Natural killer cell treated with Interleukin-12 subunit alpha and Interleukin-12 subunit beta and Interleukin-15 and Interleukin-18, amount 100 ng/mL, for 72 hours (primary cell): ENCODE measurements at places on chromosomes 6 and 20. TPM values are rescaled to one million over a fixed set of nuclear protein-coding genes. Genes with fewer than 3 reads are reported as not detected.

GRCh38 chr6:36245572-36246061, 24.2 kb upstream of the PNPLA1 start:
- peaks cover 5% of the 10 kb centered on the region for H3K27me3 ChIP-seq
- H3K36me3 ChIP-seq = no peaks in the 10 kb centered on the region
- DNase-seq = no peak
- peaks cover 4% of the 10 kb centered on the region for H3K4me1 ChIP-seq
- no peak overlapping the region for H3K4me3 ChIP-seq

DNA sequence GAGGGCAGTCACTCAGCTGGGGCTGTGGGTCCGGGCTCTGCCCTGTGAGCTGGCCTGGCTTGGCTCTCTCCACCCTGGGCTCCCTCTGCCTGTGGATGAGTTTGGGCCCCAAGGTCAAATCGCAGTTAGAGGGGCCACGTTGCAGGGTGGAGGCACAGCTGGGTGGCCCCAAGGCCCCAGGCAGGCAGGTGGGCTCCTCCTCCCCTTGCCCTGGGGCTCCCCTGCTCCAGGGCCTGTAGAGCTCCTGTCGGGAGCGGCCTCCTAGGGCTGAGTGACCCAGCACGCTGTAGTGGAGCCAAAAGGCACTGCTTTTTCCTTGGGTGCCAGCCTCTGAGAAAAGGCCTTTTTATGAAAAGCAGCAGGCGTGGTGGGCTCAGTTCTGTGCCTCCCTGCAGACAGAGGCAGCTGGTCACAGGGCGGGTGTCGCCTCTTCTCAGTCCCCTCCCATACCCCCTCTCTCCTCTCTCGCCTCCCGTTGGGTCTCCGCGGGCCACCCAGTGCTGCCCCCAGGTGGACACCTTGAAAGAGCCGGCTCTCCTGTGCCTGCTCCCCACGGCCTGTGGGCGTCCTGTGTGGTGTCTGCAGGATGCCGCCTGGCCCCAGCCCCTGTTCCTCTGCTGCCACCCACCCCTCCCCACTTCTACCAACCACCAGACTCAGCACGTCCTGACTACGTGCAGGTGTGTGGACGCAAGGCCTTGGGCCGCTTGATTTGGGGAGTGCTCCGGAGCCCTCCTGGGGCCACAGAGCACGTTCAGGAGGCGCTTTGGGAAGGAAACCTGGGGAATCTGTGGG, 13.2 kb downstream of the SS18L1 start:
- H3K27me3 ChIP-seq = no peaks in the 10 kb centered on the region
- H3K27ac ChIP-seq = no peak overlapping the region
- no peak overlapping the region for H3K4me3 ChIP-seq
- H3K36me3 ChIP-seq = peaks cover 22% of the 10 kb centered on the region
- peak; percentile 74 for DNase-seq

The RCAN2 gene
- 0.55 TPM for total RNA-seq

The PPP1R16B gene
- total RNA-seq = 119 TPM
